ENCODE measurements at places on chromosomes 3 and 15.

GRCh38 chr3:103992469-103992868 is 1374.2 kb upstream of the ALCAM start:
- DNase-seq: no peak

DNA sequence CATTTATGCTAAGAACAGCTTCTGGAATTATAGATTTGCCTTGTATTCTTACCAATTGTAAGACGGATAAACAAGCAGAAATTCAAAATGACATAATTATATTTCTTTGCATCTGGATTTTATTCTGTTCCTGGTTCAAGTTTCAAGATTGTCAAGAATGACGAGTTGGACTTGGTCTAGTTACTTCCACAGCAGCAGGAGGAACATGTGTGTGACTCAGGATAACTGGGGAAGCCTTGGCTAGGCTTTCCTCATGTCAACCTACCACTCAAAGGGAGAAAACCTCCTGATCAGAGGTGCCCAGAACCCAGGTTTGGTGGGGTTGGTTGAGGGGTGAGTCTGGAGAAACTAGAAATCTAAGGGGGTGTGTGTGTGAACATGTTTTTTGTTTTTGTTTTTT is 259.7 kb downstream of the SOX2 start:
- no peak for DNase-seq

GRCh38 chr3:95965704-95966336 is 848.6 kb upstream of the EPHA6 start:
- no peak for DNase-seq

- no peak for DNase-seq
Measured at GRCh38 chr15:65595960-65596359, 15.0 kb downstream of the INTS14 start.

- peak; percentile 25 for DNase-seq
Measured at GRCh38 chr15:44296625-44297524, 8.4 kb downstream of the GOLM2 start.

GRCh38 chr15:63986751-63987341 is 59.4 kb downstream of the DAPK2 start:
- DNase-seq: no peak

DNA sequence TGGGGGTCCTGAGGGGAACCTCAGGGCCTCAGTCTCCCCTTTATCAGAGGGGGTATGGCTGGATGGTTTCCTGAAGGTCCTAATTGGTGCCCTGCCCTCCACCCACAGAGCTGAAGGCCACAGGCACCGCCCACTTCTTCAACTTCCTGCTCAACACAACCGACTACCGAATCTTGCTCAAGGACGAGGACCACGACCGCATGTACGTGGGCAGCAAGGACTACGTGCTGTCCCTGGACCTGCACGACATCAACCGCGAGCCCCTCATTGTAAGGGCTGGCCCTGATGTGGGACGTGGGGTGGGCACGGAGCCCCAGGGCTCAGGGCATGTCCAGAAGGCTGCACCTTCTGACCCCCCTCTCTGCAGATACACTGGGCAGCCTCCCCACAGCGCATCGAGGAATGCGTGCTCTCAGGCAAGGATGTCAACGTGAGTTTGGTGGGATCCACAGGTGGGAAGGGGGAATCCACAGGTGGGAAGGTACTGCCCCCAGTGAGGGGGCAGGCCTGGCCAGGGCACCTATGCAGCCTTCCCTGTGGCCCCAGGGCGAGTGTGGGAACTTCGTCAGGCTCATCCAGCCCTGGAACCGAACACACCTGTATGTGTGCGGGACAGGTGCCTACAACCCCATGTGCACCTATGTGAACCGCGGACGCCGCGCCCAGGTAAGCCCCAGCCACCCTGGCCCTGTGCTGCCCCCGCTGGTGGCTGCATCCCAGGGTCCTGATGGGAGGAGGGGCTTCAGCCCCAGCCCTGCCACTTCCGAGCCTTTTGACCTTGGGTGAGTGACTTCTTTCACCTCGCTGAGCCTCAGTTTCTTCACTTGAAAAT is 17.5 kb upstream of the GNAT1 start:
- DNase-seq: no peak

DNA sequence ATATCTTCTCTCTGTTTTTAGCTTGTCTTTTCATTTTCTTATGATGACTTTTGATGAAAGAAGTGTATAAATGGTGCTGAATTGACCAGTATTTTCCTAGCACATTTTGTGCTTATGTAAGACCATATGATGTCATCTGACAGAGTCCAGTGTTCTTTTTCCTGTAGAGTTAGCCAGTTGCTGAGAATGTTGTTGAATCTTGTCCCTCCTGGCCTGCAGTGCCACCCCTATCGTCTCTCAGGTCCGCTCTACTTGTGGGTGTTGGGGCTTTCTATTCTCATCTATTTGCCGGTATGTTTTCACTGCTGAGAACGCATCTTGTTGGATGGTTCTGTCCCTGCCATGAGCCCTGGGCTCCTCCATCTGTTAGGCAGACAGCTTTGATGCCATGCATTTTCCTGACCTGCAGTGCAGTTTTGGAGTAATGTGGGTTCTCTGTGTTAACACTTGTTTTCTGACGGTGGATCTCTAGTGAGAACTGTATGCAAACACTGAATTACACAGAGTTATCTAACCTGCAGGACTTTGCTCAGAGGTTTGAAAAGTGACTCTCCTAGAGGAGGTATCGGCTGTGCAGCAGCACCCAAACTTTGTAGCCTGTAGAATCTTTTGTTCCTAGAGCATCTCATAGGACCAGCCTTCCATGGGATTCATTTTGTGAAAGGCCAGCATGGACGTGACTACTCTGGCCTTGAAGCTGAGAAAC is 44.6 kb downstream of the SLC6A20 start:
- no peak for DNase-seq

DNA sequence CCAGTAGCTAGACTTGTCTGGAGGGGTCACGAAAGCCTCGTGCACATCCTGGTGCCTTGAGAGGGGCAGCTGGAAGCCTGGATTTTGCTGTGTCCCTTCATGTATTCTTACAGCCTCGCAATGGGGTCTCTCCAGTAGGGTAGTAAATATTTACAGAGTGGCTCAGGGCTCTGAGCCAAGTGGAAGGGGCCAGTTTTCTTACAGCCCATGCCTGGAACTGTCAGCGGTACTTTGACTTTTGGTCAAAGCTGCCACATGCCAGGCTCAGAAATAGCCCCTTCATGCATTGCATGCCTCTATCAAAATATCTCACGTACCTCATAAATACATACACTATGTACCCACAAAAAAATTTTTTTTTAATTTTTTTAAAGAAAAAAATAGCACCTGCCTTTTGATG is 119.2 kb downstream of the OSBPL10 start:
- no peak for DNase-seq

DNA sequence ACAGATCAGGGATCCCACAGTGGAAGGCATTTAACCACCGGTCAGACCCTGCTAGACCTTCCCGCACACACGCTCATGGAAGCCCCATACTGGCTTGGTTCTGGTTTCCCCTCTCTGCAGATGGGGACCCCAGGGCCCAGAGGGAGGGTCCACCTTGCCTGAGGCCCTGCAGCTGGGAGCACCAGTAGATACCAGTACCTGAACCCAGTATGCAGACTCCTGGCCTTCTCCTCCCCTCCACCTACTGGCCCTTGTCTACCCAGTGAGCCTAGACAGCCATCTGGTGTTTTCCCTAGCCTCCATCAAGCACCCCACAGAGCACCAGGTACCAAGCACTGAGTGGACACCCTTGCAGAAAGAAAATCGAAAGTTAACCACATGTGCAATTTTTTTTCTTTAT is 65.1 kb downstream of the MEGF11 start:
- no peak for DNase-seq

- DNase-seq: no peak
Measured at GRCh38 chr15:71168166-71168834, 53.0 kb downstream of the THSD4 start.

- DNase-seq: peak; percentile 24
Measured at GRCh38 chr15:94105760-94106159, 125.6 kb upstream of the MCTP2 start.

DNA sequence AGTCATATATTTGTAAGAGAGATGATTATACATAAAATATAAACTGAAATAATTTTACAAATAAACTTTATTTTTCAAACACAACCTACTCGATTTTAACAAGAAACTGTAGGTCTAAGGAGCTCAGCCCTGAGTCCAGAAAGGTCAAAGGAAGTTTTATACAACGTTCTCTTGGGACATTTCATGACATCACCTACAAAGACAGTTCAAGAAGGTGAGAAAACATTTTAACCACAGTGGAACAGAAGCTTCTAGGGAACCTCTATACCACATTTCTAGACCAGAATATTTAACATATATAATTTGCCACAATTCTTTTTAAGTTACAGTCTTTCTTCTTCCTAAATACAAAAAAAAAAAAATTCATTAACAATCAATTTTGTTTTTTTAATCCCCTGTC is 40.1 kb downstream of the CBLB start:
- no peak for DNase-seq

DNA sequence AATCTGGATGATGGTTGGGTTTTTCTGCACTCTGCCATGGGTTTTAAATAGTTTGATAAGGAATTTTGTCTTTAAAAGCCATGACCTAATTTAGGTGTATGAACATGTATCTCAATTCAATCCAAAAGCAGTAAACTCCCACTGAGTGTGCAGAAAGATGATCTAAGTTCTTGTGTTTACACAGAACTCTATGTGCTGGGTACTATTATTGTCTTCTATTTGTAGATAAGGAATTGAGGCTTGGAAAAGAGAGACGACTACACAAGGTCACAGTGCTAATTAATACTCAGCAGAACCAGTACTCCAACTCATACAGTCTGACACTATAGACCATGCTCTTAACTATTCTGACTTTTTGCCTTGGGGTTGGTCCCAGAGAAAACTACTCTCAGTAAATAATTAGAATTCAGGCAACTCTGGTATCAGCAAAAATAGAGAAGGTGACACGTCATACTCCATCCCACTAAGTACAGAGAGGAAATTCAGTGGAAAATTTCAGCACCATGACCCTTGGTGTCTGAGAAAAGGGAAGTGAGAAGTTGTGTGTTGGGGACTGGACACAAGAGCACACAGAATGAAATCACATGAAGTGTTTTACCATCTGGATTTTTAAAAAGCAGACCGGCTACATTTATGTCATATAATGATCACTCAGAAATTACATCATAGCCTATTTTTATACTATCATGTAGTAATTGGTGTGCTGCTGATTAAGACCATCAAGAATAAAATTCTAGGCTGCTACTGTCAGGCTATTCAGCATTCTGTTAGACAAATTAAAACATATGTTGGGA is 18.3 kb upstream of the MYH15 start:
- DNase-seq: no peak

GRCh38 chr3:177300039-177300833 is 103.0 kb upstream of the TBL1XR1 start:
- DNase-seq: peak; percentile 74

DNA sequence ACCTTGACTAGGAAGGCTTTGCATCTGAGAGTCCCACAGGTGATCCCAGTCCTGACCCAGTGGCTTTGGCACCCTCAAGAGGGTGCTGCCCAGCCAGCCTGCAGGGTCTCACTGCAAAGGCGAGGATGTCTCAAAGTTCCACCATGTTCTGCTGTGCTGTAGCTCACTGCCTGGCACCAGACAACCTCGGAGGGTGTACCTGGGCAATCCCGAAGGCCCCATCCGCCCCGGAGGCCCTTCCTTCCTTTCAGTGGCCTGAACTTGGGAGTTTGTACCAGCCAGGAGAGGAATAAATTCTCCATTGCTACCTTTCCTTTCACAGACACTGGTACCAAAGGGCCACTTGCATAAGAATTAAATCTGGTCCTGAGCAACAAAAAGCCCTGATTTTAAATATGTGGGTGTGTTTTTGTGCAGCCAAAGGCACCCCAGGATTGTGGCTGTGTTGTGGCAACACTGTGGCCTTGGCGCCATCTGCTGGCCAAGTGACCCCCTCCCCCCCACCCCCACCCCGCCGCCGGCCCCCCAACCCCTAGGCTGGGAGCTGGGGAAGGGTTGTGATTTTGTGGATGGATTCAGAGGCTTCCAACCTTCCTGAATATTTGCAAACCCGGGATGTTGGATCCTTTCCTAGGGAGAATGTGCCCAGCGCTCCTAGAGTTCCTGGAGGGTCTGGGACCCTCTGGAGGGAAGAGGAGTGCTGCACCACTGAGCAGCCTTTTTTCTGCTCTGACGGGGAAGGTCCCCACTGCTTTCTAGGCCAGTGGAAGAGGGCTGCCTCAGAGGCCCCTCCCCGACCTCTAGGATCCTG is 9.7 kb upstream of the PTPN23 start:
- DNase-seq: no peak

- no peak for DNase-seq
Measured at GRCh38 chr3:55467099-55467498, 20.0 kb downstream of the WNT5A start.

- DNase-seq: no peak
Measured at GRCh38 chr15:101466188-101466587, 23.3 kb downstream of the PCSK6 start.

DNA sequence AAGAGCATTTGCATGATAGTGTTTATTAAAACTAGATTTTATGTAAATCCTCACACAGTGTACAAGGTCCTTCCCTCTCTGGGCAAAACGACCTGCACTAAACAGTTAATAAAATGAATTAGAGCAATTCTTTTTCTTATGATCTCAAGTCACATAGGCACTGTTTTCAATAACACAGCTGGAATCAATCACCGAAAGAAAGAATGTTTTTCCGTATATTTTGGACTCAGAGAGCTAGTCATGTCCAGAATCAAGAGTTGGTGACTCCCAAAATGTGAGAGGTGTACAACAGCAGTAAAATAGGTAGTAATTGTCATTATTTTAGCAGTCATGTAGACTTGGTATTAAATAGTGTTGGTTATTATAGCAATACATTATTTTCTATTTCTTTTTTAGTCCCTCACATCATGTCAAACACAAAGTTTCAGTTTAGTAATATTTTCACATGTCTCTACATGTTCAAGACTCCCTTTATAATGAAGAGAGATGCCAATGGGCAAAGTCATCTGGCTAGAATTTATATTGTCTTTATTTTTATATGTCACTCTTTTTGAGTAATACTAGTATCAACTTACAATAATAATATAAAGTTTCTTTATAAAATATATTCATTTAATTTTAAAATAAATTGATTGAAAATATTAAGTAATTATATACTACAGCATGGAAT is 448.6 kb upstream of the CDIN1 start:
- no peak for DNase-seq

DNA sequence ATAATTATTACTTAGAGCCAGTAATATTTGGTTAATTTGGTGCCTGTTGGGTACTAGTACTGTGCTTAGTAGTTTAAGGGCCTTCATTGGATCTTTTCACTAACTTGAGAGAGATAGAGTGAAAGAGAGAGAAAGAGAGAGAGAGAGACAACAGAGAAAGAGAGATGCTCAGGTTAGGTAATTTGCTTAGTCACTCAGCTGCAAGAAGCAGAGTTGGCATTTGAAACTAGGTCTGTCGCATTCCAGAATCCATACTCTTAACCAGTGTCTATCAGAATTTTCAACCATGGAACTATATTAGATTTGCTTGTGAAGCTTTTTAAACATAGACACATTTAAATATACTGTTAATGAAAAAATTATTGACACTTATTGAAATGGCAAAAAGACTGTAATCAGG is 31.1 kb upstream of the NUDT16 start:
- no peak for DNase-seq

GRCh38 chr3:132499071-132499470 is 81.8 kb downstream of the DNAJC13 start:
- no peak for DNase-seq

- DNase-seq: peak; percentile 69
Measured at GRCh38 chr3:79167651-79168416, 600.0 kb downstream of the ROBO1 start.

GRCh38 chr3:37642670-37643598 is 218.7 kb upstream of the CTDSPL start:
- no peak for DNase-seq
